Activated T-cell treated with anti-CD3 and anti-CD28 coated beads, Interleukin-2, amount 50 U/mL, for 72 hours (primary cell): ENCODE measurements at places on chromosomes 2 and 18. TPM values are rescaled to one million over a fixed set of nuclear protein-coding genes. Genes with fewer than 3 reads are reported as not detected.

DNA sequence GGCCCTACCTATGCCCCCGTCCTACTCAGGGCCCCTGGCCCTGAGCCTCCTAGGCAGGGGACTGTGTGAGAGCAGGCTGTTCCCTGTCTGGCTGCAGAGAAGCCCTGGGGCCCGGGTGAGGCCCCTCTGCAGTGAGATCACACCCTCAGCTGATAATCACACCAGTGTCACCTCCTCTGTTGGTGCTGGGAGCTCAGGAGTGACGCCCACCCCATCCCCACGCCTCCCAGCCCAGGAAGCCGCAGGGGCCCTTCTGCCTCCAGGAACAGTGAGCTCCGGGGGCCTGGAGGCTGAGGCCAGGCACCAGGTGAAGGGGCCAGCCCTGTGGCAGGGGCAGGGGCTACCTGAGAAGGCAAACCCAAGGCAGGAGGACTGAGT is 20.0 kb downstream of the KCNIP3 start:
- DNase-seq: no peak
- H3K4me1 ChIP-seq: no peaks in the 10 kb centered on the region
- H3K4me3 ChIP-seq: no peak overlapping the region
- no peaks in the 10 kb centered on the region for H3K36me3 ChIP-seq
- no peaks in the 10 kb centered on the region for H3K27me3 ChIP-seq

- peaks cover 56% of the 10 kb centered on the region for H3K4me1 ChIP-seq
- DNase-seq: no peak
- H3K36me3 ChIP-seq: peaks cover 17% of the 10 kb centered on the region
- H3K27ac ChIP-seq: peak overlapping the region; percentile 78
Observed at GRCh38 chr2:25285265-25286024, 56.3 kb downstream of the DNMT3A start.

- H3K27me3 ChIP-seq: peaks cover 3% of the 10 kb centered on the region
- H3K4me1 ChIP-seq: no peaks in the 10 kb centered on the region
- H3K36me3 ChIP-seq: no peaks in the 10 kb centered on the region
Observed at GRCh38 chr2:220192994-220193753, 565.7 kb downstream of the SLC4A3 start.

DNA sequence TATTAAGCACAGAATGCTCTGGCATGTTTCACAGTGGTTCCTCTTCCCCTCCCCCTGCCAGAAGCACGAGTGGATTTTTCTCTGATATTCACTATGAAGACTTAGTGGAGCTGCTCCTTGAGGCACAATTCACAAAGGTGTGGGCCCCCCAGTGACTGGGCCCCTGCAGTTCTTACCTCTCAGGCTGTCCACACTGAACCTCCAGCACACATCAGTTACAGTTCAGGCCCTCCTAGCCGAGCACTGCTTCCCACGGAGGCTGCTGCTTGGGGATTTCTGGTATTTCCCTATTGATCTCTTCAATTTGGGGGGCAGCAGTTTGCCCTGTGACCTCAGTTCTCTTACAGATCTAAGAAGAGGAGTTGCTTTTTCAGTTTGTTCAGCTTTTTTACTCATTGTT is 236.1 kb downstream of the SH3RF3 start:
- H3K36me3 ChIP-seq: no peaks in the 10 kb centered on the region
- DNase-seq: no peak
- no peaks in the 10 kb centered on the region for H3K4me1 ChIP-seq

Gene PRKAG3
- total RNA-seq: not detected

DNA sequence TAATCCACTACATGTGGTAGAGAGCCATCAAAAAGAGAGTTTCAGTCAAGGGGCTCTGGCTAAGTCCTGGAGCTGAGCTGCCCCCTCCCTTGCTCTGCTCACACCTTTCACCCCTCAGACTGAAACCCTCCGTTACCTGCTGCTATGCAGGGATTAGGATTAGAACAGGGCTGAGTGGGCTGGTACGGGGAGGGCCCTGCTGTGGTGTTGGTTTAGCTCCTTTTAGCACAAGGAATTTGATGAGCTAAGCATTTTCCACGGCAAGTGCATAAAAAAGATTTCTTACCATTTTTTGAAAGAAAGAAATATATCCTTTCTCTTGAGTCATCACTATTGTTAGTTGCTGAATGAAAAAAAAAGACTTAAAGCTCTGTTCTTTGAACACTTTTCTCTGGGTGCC is 46.3 kb downstream of the TCF7L1 start:
- H3K27me3 ChIP-seq: peaks cover 4% of the 10 kb centered on the region
- no peaks in the 10 kb centered on the region for H3K4me1 ChIP-seq
- no peak overlapping the region for H3K4me3 ChIP-seq
- no peaks in the 10 kb centered on the region for H3K36me3 ChIP-seq
- DNase-seq: no peak

DNA sequence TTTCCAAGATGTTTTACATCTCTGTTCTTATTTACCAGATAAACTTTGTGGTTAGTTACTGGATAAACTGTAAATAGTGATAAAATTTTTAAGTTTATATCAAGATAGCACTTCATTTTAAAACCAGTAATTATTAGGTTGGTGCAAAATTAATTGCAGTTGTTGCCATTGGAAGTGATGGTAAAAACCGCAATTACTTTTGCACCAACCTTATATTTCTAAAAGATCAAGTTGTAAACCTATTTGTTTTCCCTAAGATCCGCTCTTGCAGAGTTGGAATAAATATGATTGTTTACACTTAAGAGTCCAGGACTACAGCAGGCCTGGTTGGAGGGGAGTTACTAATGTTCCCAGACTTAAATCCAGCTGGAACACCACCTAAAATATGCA is 479 bp upstream of the AOX1 start:
- peak overlapping the region; percentile 88 for H3K4me3 ChIP-seq
- DNase-seq: no peak
- H3K27ac ChIP-seq: no peak overlapping the region
- peaks cover 9% of the 10 kb centered on the region for H3K27me3 ChIP-seq
- H3K4me1 ChIP-seq: peaks cover 5% of the 10 kb centered on the region
- no peaks in the 10 kb centered on the region for H3K36me3 ChIP-seq

GRCh38 chr2:239223310-239224198 is 177.3 kb downstream of the HDAC4 start:
- no peaks in the 10 kb centered on the region for H3K27me3 ChIP-seq
- H3K27ac ChIP-seq: no peak overlapping the region
- H3K4me1 ChIP-seq: peaks cover 85% of the 10 kb centered on the region
- peaks cover 2% of the 10 kb centered on the region for H3K36me3 ChIP-seq
- no peak overlapping the region for H3K4me3 ChIP-seq

GRCh38 chr2:191020742-191021381 is 6.9 kb upstream of the STAT1 start:
- H3K27ac ChIP-seq: no peak overlapping the region
- H3K36me3 ChIP-seq: peaks cover 11% of the 10 kb centered on the region
- H3K4me1 ChIP-seq: peaks cover 53% of the 10 kb centered on the region
- H3K4me3 ChIP-seq: no peak overlapping the region
- H3K27me3 ChIP-seq: no peaks in the 10 kb centered on the region
